Immature natural killer cell (primary cell): ENCODE measurements at places on chromosomes 3 and 15.

DNA sequence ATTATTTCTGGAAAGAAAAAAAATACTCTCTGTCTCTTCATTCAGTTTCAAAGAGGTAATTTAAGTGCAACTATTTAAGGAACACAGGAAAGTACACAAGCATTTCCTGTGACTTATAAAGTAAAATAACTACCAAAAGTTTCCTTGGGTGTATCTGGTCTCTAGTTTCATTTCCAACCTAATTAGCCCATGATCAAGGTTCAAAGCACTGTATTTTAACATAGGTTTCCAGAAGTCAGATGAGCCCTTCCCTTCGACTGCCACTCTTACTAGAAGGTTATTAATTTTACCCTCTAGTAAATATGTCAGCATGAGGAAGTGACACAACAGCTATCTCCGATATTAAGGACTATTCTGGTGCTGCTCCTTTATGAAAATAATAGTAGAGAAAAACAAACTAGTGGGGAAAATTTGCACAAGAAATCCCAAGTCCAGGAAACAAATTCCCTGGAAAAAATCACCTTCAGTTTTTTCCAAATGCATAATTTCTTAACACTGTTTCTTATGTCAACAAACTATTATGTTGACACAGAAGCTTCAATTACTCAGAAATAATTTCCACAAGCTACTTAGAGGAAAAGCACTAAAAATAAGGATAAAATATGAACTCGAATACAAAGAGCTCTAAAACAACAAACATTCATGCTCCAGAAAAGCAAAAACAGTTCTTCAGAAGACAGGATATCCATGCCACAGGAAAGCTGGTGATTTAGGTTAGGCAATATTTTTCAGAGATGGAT, 35.3 kb downstream of the CCPG1 start:
- DNase-seq, result no peak

DNA sequence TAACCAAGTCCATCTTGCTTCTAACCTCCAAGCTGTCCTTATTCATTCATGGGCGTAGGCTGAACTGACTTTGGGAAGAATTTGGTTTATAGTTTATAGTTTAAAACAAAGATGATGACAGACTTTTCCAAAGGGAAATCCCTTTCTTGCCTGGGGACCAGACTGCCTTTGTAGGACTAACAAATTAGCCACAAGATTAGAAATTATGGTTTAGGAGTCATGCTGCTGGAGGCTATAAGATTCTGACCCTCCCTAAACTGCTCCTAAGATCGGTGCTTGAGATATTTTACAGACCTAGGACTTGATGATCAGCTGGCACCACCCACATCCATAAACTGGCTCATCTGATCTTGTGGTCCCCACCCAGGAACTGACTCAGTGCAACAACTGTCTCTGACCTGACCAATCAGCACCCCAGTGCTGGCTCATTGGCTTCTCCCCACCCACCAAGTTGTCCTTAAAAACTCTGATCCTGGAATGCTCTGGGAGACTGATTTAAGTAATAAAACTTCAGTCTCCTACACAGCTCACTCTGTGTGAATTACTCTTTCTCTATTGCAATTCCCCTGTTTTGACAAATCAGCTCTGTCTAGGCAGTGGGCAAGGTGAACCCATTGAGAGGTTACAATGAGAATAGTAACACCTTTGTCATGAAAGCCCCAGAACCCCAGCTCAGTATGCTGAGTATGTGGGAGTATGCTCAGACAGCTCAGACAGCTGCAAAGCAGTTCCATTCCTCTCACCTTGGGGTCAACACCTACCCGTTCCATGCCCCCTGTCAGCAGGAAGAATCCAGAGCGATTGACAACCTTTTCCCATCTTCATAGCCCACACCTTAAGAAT, 51.6 kb upstream of the C15orf39 start:
- DNase-seq, result no peak

DNA sequence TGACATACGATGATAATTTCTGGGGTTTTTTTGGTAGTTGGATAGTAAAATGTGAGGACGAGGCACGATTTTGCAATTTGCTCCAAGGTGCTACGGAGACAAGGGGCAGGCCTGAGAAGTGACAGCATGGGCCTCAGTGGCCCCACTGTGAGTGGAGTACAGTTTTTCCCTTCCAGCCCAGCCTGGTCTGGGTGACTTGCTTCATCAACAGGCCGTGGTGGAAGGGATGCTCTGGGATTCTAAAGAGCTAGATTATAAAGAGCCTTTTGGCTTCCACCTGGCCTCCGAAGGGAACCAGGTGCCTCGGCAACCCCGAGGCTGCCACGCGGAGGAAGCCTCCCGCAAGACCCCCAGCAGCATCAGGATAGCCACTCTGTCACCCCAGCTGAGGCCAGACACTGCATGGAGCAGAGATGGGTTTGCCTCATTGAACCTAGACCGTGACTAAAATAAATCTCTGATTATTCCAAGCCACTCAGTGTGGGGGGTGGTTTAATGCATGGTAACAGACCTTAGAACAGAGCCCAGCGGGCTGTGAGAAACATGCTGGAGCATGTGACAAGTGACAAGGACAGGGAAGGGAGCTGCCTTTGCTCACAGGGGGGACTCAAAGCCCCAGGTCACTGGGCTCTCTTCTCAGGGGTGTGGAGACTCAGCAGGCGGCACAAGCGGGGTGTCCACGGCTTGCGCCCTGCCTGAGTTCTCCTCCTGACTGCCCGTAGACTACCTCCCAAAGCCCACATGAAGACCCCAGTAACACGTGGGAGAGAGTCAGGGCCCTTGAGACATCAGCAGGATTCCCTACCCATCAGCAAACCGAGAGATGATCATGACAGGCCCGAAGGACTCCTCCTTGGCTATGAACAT, 22.6 kb upstream of the SLC41A3 start:
- no peak for DNase-seq

- DNase-seq, result no peak
Measured at GRCh38 chr3:103388214-103388613, 953.4 kb downstream of the ZPLD1 start.

DNA sequence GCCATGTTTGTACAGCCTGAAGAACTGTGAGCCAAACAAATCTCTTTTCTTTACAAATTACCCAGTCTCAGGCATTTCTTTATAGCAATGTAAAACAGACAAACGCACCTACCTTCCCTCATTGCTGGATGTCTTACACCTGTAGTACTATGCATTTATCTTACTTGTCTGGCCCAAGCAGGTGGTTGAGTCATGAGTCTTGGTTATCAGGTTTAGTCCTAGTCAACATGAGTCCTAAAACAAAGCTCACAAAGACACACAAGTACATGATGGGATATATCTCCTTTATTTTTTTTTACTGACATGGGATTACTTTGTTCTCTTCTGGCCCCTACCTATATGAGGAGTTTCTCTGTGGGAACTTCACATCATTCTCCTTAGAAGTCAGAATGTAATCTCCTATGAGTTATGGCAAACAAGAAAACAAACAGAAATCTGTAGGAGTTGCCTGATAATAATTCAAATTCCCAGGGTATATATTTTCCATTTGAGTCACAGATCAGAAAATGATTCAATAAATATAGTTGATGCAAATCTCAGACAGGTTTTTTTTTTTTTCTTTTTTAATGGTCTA, 33.6 kb upstream of the PLSCR2 start:
- DNase-seq, result no peak
